ENCODE measurements at places on chromosomes 5 and 9.

DNA sequence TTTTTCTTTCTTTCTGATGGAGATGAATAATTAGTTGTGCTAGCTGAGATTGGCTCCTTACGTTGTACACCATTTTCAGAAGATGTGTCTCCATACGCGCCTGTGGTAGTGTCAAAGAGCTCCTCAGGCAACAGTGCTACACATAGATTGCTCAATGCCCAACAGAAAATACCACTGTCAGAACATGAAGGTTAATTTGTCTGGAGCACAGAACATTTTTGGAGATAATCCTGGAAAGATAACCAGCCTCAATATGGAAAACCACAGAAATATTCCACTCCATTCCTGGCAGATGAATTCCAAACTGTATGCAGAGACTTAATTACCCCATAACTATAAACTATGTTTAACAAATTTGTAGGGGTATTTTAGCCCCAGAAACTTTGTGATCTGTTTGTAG, 233.6 kb downstream of the MARCHF11 start:
- DNase-seq: no peak

GRCh38 chr5:107372723-107373450, 297.9 kb downstream of the EFNA5 start:
- DNase-seq: no peak

- DNase-seq: peak; percentile 48
These were observed 720.7 kb downstream of the TLE1 start for GRCh38 chr9:80968611-80969010.

DNA sequence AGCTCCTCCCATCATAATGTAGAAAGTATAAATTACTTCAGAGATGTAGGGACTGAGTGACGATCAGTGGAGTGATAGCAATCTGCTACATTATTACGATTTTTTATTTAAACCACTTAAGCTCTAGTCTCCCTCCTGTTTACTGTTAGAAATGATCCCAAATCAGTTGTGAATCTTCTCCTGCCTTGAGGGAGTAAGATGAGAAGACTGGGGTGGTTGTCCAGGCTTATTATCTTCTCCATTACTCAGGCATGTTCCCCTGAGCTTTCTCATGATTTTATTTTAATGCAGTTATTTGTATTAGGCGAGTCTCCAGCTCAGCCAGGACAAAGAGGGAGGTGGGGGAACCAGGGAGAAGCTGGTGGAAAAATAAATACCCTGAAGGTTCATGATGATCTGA, 48.2 kb upstream of the CTNNA1 start:
- no peak for DNase-seq

GRCh38 chr9:132237481-132237880, 75.6 kb downstream of the NTNG2 start:
- DNase-seq: no peak

GRCh38 chr9:95139126-95139525, 178.4 kb downstream of the FANCC start:
- no peak for DNase-seq

- DNase-seq: peak; percentile 78
These were observed 96.7 kb downstream of the EDIL3 start for GRCh38 chr5:84287951-84288350.

DNA sequence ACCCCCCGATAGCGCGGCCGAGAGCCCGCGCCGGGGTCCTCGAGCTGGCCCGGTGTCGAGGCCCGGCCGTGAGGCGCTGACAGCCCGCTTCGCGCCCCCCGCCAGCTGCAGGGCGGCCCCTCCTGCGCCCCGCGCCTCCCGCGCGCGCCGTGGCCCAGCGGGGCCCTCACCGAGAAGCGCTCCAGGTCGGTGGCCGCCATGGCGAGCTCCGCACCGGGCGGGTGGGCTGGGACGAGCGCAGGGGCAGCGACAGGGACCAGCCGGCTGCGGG, 166 bp downstream of the SEPTIN8 start:
- no peak for DNase-seq

DNA sequence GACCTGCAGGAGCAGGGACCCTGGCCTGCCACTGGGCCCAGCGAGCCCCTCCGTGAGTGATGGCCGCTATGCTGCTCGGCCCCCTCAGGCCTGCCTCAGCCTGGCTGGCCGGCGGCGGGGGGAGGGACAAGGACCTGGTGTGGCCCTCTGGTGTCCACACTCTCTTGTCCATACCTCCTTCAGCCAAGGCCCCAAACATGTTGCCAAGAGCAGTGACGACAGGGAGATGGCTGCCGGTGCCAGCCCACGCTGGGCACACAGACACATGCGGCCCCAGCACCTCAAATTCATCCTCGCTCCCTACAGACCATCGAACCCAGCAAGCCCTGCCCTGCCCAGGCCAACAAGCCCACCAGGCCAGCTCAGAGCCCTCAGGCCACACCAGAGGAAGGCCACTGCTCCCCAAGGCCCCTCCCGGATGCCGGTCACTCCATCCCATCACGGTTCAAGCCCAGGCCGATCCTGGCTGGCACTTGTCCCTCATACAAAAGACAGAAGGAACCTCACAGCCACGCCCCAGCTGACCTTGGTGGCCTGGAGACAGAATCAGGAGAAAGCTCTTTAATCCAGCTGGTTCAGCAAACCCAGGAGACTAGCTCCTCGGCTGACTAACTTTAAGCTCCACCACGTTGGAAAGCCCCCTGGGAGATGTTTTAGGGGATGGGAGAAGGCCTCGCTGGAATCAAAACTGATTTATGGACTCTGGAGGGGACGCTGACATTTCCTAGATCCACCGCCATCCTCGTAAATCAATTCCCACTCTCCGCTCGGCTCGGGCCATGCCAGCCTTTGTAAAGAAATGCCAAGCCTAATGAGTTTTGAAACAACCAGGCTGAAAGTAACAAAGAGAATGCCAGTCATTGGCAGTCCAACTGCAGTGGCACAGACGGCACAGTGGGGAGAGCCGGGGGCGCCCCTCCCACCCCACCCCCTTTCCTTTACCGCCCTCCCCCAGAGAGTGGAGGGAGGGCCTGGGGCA, 84.9 kb downstream of the VAV2 start:
- no peak for DNase-seq

DNA sequence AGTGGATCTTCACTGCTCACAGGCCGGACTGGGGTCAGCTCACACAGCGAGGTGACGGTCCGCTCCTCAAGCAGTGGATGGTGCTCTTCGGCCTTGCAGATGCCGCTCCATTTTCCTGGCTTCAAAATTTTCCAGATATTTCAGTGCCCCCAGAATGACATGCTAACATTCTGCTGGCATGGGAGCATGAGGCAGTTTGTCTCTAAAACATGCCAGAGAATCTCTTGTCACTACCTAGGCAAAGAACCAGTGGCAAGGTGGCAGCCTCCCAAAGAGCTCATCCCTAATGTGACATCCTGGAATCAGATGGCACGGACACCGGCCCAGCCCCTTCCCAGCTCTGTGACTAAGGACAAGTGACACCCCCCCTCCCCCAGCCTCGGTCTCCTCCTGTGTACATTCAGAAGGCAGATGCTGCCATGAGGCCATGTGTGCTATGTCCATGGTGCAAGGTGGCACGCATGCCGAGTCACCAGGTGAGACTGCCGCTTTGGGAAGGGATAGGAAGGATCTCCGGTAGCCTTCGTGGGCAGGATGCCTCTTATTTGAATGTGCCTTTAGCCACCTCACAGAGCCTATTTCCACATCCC, 2.7 kb downstream of the S1PR3 start:
- DNase-seq: no peak
